ENCODE measurements at places on chromosomes 2 and 18.
A peak's percentile ranks its signal among the peaks of the same experiment; 100 is the strongest.

- no peak for DNase-seq
Observed at GRCh38 chr18:24053211-24053610, 38.7 kb downstream of the TTC39C start.

- no peak for DNase-seq
Observed at GRCh38 chr2:100682536-100682935, 119.7 kb downstream of the PDCL3 start.

DNA sequence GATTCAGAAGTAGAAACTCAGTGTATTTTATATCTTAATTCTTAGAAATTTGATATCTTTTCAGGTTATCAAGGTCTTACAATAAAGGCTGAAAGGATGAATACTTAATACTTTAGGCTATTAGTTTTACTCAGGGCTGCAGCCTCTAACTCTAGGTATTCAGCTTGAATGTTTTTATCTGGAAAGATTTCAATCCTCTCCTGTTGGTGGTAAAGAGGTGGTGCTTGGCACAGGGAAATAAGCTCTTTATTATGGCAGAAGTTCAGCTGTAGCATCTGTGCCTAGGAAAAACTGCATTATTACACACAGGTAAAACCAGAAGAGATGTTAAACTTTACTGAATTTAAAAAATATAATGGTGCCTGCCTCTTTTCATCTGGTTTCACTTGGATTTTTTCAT, 11.1 kb downstream of the ACVR2A start:
- no peak for DNase-seq

DNA sequence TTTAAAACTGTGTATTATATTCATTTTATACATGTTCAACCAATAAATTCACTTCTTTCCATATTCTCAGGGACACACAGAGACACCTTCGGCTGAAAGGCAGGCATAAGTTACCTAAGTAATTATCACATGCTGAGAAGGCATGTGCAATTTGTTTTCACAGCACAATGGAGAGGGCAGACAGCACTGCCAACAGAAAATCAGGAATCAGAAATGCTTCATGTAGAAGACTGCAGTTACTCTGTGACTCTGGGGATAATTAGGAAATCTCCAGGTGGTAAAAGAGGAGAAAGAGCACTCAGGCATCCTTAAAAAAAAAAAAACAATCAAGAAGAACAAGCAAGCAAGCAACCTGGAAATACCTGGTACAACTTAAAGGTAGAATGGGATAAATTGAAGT, 49.3 kb downstream of the DSEL start:
- DNase-seq, result no peak

DNA sequence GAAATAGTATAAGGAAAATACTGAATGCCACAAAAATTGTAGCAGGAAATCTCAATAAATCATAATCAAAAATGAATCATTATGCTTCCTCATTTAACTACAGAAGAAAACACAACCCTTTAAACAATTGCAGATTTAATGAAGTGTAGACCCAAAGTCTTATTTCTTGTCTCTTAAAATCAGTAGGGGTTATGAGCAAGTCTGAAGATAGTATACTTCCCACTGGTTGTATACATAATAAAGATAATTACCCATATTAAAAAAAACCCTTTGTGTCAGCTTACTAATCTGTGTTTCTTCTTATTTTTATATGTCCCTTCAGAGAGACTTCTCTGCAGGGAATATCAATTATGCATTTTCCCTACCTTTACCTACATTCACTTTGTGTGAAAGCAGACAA, 504.7 kb downstream of the ERBB4 start:
- DNase-seq, result no peak

GRCh38 chr2:67955748-67956603, 106.8 kb downstream of the C1D start:
- DNase-seq, result no peak

DNA sequence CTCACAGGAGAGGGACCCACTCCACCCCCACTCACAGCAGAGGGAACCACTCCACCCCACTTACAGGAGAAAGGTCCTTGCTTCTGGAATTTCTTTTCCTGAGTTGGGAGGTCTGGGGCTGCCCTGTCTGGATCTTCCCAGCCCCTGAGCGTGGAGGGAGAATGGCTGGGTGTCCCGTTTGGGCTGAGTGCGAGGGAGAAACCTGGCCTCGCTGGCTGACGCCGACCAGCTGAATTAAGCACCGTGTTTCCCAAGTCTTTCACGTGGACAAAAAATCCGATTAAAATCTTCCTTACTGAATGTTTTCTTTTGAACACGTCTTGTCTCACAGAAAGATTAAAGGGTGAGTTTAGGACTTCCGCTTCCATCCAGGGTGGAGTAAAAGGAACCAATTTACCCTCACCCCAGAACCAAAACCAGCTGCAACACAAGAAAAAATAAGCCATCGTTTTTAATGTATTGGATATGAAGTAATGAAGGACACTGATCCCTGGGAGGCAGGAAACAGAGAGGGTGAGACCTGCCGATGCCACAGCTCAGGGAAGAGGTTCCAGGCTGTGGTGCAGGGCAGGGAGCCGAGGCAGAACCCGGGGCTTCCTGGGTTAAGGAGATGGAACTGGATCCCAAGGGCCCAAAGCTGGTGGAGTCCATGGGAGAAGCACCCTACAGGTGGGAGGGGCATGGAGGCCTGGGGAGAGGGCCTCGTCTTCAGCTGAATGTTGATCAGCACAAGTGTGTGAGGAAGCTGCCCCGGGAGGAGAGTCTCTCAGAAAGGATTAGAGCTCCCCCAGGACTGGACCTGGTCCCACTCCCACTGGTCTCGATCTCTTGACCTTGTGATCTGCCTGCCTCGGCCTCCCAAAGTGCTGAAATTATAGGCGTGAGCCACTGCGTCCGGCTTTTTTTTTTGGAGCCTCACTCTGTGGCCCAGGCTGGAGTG, 60.3 kb downstream of the RTP5 start:
- DNase-seq, result no peak

GRCh38 chr18:22238036-22238435, 68.6 kb downstream of the GATA6 start:
- peak; percentile 21 for DNase-seq

GRCh38 chr2:15795426-15795825, 144.9 kb upstream of the MYCN start:
- DNase-seq, result no peak

DNA sequence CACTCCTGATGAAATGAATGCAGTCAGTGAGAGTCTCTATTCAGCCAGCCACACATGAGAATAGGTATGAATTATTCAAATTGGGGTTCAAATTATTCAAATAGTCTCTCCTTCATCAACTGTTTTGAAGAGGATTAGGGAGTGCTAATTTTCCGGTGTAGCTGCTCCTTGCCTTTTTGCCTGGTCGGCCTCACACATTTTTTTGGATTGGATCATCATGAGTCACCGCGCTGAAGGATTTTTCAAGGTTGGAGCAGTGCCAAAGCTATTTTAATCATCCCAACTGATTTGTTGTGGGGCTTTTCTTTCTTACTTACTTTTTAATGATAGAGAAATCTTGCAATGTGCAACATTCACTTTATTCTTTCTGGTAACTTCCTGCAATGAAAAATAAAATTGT, 2.4 kb upstream of the DTNA start:
- DNase-seq, result no peak

DNA sequence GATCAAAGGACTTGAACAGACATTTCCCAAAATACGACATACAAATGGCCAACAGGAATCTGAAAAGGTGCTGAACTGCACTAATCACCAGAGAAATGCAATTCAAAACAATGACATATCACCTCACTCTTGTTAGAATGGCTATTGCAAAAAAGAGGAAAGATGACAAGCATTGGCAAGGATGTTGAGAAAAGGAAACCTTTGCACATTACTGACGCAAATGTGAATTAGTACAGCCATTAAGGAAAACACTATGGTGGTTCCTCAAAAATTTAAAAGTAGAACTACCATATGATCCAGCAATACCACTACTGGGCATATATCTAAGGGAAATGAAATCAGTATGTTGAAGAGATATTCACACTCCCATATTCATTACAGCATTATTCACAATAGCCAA, 57.7 kb upstream of the ASPRV1 start:
- no peak for DNase-seq

DNA sequence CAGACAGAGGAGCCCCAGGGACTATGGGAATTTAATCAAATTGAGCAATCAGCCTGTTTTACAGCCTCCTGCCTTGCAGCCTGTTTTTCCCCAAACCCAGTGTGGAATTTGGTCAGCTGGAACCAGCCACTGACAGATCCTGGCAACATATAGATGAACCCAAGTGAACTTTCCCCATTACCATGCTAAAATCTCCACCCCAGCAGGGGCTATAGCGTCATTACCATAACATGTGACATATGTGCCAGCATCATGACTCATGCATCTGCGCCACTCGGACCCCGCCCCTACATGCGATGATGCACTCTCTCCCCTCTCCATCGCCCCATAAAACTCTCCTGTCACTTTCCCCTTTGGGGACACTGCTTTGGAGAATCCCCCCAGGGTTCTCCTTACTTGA, 17.3 kb upstream of the FEZ2 start:
- DNase-seq, result no peak

DNA sequence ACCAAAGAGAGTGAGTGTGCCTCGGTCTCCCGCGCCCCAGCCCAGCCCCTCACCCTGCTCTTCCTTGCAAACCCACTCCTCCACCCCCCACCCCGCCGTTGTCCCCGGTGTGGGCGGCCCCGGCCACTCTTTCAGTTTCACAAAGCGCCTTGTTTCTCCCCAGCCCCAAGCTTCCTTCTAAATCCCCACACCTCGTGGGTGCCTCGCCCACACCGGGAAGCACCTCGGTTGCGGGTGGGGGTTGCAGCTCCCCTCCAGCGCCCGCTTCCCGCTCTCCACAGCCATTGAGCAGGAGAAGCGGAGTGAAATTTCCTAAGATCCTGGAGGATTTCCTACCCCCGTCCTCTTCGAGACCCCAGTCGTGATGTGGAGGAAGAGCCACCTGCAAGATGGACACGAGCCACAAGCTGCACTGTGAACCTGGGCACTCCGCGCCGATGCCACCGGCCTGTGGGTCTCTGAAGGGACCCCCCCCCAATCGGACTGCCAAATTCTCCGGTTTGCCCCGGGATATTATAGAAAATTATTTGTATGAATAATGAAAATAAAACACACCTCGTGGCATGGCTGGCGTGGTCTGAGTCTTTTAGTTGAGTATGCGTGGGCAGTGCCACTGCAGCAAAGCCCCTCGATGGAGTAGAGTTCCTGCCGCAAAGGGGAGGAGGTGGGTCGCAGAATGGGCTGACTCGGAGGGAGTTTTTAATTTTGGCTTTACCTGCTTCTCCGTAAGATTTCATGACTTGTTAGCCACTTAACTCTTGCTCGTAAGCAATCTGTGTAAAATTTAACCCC, 848 bp downstream of the TMSB10 start:
- no peak for DNase-seq

GRCh38 chr2:184598316-184599053, at the start of gene ZNF804A:
ZNF804A (plus strand) TSS chr2:184598529; CDS start chr2:184598960, 431 bp downstream.
- no peak for DNase-seq

GRCh38 chr2:164882276-164882675, 40.7 kb upstream of the COBLL1 start:
- DNase-seq, result no peak
